ENCODE measurements at places on chromosomes 1 and 21.

GRCh38 chr1:156540955-156541354, 31.4 kb downstream of the IQGAP3 start:
- DNase-seq: no peak

DNA sequence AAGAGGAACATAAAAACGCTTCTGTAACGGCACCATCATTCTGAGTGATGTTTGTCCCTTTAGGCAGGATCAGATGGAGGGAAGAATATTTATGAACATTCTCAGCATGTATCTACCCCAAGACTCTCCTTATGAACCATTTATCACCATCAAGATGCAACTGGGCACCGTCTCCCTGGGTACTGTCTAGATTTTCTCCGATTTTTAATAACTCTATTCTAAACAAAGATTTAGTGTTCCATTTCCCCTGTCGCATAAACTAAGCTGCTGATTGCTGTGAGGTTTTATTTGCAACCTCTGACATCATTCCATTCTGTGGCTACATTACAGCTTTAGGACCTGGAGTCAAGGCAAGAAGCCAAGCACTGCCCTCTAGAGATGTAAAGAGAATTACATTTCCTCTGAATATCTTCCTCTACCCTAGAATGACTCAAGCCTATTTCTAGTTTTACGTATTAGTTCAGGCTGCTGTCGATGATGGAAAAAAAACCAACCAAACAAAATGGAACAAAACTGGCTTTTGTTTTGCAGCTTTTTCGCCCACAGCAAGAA, 130.1 kb upstream of the MAP1LC3C start:
- no peak for DNase-seq

DNA sequence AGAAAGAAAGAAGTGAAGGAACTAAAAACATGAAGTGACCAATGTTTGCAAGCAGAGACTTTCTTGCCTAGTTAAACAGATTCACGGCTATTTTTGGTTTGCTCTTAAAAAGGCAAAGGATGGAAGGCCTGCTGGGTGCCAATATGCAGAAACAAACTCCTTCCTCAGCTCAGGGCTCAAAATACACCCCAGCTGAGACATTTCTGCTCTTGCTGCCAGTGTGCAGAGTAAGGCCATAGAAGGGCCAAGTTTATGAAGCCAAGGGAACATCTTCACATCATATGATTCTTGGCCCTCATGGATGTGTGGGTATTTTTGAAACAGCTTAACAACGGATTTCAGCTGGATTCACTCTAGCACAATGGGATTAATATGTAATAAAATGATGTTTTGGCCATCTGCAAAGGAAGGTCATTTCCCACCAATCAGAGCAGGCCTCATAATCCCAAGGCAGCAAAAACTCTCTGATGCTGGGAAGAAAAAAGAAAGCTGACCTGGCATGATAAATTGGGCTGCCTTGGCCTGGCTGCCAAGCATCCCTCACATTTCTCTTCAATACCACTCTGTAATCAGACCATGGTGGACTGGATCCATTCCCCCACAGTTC, 70.7 kb downstream of the CAPZB start:
- DNase-seq: no peak

GRCh38 chr1:199512037-199512710, 515.3 kb upstream of the NR5A2 start:
- no peak for DNase-seq

GRCh38 chr1:110787328-110788071, 85.4 kb upstream of the CD53 start:
- DNase-seq: no peak

- no peak for DNase-seq
Observed at GRCh38 chr1:175373786-175374623, 181.4 kb upstream of the KIAA0040 start.

DNA sequence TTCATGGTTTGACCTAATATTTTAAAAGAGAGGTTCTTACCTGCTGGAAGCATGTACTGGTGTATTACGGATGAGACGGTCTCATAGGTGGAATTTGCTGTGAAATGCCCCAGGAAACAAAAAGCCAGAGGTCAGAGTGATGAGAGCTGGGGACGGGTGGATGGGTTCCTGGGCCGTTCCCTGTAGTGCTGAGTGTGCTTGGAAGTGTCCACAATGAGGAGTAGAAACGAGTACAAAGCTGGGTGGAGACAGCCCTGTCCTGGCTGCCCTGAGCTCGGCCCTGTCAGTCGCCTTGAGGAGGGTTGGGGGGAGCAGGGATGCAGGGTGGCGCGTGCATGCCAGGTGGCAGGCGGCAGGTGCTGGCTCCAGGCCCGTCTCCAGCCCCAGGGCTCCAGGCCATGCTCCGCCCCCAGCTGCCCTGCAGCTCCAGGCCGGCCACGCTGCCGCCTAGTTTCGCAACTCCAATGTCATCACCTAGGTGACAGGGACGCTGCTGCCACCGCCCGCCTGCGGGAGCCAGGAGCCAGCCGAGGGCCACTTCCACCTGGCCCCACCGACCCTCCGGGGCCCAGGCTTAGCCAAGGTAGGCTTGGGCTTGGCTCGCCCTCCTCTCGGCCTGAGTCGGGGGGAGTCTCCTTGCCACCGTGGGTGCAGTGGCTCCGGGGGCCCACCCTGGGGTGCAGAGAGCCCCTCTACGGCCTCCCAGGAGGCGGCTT, 16.4 kb downstream of the TP73 start:
- DNase-seq: no peak

DNA sequence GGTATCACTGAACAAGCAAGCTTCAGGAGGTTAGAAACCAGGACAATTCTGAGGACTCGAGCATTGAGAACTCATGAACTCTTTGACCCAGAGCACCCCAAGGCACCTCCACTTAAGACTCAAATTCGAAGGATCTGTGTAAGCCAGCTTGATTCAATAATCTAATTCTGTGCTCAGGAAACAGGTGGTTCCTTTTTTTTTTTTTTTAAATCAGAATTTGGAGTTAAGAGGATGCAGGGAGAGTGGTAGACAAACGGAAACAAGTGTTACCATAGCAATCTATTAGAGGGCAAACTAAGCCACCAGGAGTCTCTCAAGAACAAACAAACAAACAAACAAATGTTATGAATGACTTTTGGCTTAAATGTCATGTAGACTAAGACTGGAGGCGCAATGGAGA, 53.8 kb upstream of the DPH5 start:
- no peak for DNase-seq

GRCh38 chr1:207892764-207893163, 18.2 kb downstream of the CD34 start:
- DNase-seq: no peak

DNA sequence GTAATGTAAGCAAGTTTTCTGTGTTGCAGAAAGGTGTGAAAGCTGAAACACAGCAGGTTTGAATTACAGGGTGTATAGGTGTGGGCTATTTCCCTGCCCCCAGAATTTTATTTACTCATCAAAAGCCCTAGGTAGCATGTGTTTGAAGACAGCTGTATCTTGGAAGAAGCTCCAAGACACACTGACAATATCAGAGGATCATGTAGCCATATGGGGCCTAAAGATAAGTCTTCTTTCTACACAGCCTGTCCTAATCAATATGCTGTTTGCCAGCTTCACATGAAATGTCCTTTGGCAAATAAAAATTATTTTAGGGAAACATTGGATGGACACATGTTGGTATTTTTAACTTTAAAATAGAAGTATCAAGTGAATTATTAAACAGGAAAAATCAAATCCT, 17.5 kb upstream of the SUCO start:
- no peak for DNase-seq

DNA sequence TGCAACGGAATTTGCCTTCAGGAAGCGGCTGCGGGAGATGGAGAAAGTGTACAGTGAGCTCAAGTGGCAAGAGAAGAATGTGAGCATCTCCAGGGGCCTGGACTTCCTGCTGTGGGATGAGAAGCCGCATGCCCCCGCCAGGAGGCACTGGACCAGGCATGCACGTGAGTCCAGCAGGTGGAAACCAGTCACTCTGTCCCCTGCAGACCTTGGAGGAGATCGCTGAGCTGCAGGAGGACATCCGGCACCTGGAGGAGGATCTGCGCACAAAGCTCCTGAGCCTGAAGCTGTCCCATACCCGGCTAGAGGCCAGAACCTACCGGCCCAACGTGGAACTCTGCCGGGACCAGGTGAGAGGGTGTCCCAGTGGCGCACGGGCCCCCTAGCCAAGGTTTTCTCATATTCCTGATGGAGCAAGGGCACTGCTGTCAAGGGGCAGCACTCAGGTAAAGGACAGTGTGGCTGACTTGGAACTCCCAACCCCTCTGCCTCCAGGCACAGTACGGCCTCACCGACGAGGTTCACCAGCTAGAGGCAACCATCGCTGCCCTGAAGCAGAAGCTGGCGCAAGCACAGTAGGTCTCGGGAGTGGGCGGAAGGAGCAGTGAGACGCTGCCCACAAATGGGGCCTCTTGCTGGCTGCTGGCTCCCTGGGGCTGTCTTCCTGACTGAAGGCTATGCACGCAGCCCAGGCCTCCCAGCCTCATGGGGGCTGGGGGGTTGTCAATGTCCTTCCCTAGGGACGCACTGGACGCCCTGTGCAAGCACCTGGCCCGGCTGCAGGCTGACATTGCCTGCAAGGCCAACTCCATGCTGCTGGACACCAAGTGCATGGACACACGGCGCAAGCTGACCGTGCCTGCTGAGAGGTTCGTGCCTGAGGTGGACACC, 1.2 kb upstream of the ADPRS start:
- no peak for DNase-seq

DNA sequence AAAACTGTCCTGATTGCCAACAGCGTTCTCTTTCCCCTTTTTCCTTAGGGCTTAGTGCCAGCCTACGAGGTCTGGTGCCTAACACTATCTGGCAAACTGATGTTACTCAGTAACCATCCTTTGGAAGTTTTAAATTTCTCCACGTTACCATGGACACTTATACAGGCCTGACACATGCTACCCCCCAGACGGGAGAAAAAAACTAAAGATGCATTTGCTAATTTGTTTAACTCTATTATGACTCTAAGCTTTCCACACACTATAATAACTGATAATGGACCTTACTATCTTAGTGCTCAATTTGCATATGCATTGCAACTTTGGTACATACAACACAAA, 36.8 kb downstream of the CLCA1 start:
- no peak for DNase-seq

DNA sequence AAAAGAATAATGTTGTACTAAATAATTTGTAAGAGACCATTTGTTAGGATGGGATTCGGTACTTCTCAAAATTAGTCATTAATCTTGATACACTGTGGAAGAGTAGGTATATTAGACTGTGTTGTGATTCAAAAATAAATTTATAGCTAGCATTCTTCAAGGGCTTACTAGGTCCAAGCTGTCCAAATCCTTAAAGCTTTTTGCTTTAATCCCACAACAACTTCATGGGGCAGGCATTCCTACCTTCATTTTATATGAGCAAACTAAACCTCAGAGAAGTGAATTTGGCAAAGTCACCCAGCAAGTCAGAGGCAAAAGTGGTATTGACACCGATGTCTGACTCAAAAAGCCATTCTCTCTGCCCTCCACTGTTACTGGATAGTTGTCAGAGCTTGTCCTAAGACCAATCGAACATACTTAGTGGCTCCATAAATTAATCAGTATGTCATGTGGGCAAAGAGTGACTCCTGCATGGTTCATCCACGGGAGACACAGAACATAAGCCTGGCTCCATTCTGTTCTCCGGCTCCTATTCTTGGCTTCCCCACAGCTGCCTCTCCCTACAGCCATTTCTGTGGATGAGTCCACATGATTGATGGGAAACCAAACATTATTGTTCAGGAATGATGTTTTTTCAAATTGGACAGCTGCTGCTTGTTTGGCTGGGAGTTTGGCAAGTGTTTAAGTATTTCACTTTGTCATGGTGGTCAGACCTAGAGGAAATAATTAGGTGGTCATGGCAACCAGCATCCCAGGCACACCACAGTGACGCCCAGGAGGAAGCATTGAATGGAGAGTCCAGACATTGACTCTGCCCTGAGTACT, 133.4 kb upstream of the FGGY start:
- DNase-seq: no peak

DNA sequence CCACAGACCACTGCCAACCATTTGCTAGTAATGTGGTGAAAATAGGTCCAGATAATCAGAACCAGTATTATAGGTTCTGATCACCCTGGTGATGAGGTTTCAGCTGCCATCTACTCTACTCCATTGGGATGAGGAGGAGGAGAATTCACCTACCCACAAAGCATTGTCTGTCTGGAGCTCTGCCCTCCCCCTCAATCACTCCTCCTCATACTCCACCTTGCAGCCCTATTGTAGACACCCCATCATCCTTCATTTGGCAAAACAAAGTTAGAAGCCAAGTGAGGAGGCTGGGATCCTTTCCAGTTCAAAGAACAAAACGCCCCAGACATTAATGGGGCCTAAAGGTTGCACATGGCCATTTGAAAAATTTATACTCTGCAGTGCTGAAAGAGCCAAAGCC, 157.4 kb upstream of the L1TD1 start:
- DNase-seq: no peak

DNA sequence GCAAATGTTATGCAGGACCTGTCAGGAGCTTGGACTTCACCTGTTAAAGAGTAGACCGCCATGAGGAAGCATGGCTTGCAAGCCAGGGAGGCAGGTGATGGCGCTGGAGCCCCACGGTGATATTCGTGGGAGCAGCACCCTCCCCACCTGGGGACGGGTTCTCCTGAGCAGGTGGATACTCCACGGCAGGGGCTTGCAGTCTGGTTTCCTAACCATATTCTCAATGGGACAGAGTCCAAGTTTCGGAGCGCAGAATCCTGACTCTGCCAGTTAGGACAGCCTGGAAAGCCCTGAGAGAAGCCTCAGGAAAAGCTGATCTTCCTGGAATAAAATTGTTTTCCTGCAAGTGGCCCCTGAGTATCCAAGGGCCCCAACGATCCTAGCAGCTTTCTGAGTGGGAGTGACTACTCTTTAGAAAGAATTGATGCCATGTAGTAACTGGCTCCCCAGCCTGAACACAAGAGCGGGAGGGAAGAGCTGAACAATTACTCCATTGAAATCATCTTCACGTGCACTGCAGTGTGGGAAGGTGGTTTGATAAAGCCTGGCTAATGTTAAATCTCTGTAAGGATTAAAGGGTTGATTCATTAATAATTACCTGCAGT, 146.3 kb upstream of the RAB4A start:
- no peak for DNase-seq

GRCh38 chr21:26933448-26933847, 33.4 kb downstream of the ADAMTS5 start:
- no peak for DNase-seq

- DNase-seq: no peak
Observed at GRCh38 chr1:21865609-21865942, 53.5 kb downstream of the LDLRAD2 start.
